Urothelium cell line (cell line): ENCODE measurements at places on chromosomes 4 and X.

DNA sequence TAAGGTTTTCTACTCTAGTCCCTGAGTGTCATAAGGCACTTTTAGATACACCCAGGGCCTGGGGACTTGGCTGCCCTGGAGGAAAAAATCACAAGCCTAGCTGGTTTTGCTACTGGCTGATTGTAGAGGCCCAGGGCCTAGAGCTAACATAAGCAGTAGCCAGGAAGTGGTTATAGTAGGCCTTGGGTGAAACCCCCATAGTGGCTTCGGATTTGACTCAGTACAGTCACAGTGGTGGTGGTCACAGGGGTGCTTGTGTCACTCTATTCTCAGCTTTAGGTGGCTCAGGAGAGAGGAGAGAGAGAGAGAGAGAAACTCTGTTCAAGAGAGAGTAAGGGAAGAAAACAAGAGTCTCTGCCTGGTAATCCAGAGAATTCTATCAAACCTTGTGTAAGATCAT, 194.5 kb upstream of the EDA2R start:
- DNase-seq = no peak

- DNase-seq = no peak
These were observed 230.4 kb downstream of the EDA2R start for GRCh38 chrX:66408507-66408906.

DNA sequence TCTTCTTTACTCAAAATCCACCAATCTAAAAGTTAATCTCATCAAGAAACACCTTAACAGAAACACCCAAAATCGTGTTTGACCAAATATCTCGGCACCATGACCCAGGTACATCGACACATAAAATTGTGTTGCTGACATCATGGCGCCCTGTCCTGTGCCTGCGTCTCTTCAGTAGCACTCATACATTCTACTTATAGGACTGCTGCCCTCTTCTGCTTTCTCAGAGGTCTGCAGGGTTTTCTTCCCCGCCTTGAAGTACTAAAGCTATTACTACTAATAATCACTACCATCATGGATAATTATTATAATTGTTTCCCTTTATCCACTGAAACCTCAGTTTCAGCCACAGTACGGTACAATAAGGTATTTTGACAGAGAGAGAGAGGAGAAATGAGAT, 1403.1 kb upstream of the TENM3 start:
- no peak for DNase-seq

DNA sequence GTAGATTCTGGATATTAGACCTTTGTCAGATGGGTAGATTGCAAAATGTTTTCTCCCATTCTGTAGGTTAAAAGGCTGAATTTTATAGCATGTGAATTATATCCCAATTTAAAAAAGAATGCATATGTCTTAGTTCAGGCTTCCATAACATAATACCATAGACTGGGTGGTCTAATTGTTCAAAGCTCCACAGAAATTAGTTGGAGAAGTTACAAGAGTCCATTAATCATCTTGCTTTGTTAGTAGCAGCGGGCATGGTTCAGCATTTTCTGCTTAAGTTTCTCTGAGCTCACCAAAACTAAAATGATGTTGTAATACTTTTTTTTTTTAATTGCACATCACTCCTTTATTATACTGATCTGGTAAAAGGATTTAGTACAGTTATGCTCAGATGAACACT, 1.8 kb downstream of the PGAM4 start:
- no peak for DNase-seq

DNA sequence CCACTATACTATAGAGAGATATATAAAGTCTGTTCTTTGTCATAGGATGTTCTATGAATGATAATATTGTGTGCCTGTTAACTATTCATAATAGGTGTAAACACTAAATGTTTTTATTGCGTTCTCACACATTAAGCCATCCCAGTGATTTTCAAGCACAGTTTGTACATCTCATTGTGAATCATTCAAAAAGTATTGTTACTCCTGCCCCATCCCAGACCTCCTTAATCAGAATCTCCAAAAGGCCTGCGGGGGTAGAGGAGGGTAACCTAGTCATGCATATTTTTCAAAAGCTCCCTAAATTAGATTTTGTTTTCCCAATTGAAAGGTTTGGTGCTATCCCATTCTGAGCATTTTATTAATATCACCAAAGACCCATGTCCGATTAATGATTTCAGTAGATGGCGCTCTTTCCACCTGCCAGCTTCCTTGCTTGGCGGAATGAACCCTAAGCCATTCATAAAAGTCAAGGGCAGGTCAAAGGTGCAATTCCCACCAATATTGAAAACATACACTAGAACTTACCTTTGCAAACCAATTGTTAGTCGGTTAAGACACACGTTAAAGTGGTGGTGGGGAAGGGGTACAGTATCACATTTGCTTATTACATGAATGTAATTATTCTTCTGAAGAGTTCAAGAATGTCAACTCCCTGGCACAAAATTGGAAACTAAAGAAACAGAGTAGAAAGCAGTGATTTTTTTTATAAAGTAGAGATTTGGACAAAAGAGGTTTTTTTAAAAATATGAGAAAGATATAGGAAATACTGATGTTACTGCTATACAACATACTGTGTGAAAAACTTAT, 5.8 kb upstream of the TET2 start:
- DNase-seq = peak; percentile 38

DNA sequence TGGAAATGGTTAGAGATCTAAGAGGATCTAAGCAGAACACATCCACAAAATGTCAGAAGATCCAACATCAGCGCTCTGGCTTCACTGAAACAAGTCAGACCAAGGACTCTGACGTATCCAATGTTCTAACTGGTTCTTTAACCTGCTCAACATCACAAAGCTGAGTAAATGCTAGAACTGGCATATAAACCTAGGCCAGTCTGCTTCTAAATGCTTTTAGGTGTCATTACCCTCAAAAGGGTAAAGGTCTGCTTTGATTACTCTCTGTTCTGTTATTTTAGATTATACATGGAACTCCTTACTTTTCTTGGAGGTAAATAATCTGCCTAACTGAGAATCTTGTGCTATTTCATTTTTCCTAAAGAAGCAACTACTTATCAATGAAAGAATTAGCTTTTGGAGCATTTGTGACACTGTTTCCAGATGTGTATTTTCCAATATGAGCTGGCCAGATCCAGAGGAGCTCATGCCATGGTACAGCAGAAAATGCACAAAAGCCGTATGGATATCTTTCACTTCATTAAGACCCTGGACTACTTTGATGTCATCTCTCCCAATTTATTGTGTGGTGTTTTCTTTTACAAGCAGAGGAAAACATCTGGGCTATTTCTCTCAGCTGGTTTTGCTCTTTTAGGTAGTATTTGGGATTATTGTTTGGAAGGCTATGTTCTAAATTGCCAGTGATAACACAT, 123.5 kb downstream of the RASGEF1B start:
- no peak for DNase-seq

DNA sequence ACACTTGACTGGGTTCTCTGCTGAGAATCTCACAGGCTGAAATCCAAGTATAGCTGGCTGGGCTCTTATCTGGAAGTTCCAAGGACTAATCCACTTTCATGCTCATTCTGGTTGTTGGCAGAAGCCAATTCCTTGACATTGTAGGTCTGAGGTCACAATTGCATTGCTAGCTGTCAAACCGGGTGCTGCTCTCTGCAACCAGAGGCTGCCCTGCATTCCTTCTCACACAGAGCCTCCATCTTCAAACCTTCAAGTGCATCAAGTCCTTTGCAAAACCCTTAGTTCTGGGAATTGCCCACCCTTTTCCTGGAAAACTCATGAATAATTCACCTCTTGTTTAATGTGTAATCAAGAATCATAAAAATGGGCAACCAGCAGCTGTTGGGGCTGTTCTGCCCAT, 404.2 kb downstream of the KCNIP4 start:
- DNase-seq = no peak

- DNase-seq = no peak
These were observed 26.8 kb upstream of the ESX1 start for GRCh38 chrX:104281564-104281963.

- DNase-seq = no peak
These were observed 628.8 kb downstream of the ANKRD50 start for GRCh38 chr4:124083711-124084110.

- DNase-seq = no peak
These were observed 34.6 kb upstream of the FAM47C start for GRCh38 chrX:36973575-36973974.

DNA sequence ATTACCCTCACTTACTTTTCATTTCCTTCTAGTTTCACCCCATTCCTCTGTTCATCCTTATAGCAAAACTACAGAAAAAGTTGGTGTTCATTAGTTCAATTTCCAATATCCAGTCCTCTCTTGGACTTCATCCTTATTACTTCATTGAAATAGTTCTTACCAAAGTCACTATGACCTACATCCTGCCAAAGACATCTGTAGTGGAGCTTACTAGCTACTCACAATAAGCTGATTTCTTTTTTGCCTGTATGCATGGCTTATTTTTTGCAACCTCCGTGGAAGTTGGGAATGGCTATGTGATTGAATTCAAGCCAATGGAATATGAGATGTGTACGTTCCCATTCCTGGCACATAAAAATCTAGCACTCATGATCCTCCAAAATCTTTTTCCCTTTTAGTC, 4.6 kb upstream of the CDKL2 start:
- no peak for DNase-seq

- no peak for DNase-seq
These were observed 17.7 kb upstream of the TMEM154 start for GRCh38 chr4:152697284-152698088.
